ENCODE measurements at places on chromosomes 3 and 15.

DNA sequence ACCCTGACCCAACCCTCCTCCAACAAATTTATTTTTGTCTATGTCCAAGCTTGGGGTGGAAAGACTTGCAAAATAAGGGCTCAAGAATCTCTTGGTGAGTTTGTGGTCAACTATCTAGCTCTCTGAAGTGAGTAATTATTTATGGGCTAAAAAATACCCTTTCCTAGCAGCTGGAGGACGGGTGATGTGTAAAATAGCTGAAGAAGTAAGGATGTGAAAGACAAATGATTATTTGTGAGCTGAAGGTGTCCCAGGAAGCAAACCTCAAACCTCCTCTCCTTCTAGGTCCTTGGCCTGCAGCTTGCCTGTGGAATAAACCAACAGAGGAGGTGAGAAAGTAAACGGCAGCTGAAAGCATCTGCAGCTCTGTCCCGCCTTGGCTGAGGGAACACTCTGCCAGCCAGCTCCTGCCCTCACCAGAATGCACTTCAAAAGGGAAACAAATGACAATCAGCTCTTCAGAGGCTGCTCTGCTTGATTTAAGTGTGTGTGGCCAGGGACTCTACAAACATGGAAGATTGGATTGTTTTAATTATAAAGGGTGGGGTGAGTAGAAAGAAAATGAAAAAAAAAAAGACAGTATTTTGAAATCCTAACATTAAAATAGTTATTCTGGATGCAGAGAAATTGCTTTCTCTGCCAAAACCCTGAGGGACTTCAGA, 60.3 kb downstream of the TM4SF4 start:
- DNase-seq: no peak

DNA sequence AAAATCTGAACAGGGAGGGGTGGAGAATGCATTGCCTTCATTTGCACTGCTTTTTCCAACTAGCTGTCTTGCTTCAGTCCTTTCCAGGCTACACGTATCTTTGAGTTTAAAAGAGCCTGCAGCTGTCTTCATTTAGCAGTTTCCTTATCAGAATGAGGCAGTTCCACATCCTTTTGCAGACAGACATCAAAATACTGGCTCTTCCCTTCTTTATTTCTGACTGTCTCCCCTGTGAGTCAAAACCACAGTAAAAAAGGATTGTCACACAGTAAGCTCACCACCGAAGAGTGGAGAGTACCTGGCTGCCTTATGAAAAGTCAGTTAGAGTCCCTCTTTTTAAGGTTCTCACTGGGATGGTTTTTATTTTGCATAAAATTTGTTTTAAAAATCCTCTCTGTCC, 205.5 kb upstream of the CD96 start:
- DNase-seq: no peak

GRCh38 chr3:179234199-179234598, 16.7 kb downstream of the KCNMB3 start:
- no peak for DNase-seq

GRCh38 chr3:7982126-7982525, 519.5 kb upstream of the LMCD1 start:
- no peak for DNase-seq

GRCh38 chr3:72411843-72412242, 436.4 kb downstream of the SHQ1 start:
- DNase-seq: no peak

DNA sequence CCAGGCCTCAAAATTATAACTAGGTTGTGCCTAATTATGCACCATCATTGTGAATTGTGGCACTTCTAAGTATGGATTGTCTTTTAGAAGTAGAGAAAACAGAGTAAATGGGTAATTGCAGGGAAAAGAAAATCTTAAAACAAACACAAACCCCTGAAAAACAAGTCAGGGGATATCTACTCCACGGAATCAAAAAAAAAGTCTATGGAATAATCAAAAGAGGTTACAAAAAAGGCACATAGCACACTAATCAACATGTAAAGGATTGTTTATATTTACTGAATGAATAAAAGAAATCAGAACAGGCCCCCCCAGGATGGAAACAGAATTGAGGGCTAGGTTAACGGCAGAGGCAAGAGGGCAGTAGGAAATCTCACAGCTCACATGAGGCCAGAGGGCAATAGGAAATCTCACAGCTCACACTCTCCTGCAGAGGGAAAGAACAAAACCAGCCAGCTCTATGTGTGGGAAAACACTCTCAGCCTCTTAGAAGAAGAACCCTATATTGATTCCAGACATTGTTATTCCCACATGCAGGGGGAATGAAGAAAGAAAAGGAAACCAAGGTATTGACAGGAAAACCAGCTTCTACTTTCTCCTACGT, 72.7 kb upstream of the FNDC3B start:
- DNase-seq: no peak

GRCh38 chr3:122754929-122755328, 38.7 kb downstream of the HSPBAP1 start:
- no peak for DNase-seq

GRCh38 chr15:25736461-25736860, 126.7 kb downstream of the ATP10A start:
- DNase-seq: no peak

GRCh38 chr3:84724877-84725276, 233.9 kb upstream of the CADM2 start:
- no peak for DNase-seq

DNA sequence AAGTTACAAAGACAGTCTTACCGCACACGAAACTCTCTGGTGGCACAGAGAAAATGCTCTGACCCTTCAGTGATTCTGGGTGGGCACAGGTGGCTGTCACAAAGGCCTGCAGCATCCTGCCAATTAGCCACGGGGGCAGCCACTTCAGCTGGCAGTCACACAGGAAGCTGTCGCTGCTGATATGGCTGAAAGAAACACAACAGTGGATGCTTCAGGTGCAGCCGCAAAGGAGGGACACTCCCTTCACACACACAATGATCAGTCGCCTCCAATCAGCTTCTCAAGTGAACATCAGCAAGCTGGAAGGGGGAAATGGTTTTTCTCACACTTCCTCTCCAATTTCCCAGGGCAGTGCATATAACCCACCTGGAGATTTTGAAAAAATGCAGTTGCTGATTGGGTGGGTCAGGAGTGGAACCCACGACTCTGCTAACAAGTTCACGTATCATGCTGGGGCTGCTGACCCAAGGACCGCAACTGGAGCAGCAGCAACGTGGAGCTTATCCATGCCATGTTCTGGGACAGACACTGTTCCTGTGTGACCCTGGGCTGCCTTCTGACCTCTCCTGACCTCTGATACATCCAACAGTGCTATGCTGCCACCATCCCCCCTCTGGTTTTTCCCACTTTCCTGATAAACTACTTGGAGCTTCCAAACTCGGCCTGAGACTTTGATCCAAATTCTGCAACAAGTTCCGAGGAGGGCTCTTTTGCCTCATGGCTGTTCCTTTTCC, 106.6 kb downstream of the LRIG1 start:
- peak; percentile 7 for DNase-seq

GRCh38 chr15:25378501-25378901, 60.3 kb downstream of the UBE3A start:
- DNase-seq: no peak

GRCh38 chr3:152360966-152361365, 92.2 kb downstream of the MBNL1 start:
- no peak for DNase-seq

Data from stimulated activated CD8-positive, alpha-beta memory T cell treated with anti-CD3 and anti-CD28 coated beads, Interleukin-15, amount 100 ng/mL, for 4 hours (primary cell).